Nephron progenitor cell (in vitro differentiated cells): ENCODE measurements at places on chromosomes 1 and 21.

DNA sequence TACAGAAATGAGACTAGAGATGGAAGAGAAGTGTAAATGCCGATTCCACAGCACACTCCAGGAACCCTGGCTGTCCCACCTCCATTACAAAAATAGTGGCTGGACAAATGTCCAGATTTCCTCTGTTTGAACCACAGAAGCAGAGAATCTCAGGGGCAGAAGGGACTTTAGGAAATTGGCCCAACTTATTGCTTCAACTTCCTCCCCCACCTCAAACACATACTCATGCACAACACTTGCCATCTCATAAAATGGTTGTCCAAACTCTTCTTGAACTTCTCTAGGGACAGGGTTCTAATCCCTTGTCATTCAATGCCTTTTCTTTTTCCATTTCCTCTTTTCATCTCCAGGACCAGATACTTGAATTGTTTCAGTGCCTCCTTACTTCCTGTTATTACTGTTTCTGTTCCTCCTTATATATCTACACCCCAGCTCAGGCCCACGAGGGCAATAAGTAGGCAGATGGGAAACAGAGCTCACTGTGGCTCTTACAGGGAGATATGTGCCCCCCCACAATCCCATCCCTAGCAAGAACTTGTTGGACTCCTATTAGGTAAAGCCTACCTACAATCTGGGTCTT is 8.5 kb upstream of the B4GALT3 start:
- no peak for DNase-seq
- H3K27ac ChIP-seq = no peak overlapping the region
- no peak overlapping the region for H3K4me3 ChIP-seq
- H3K36me3 ChIP-seq = no peaks in the 10 kb centered on the region
- H3K4me1 ChIP-seq = peaks cover 11% of the 10 kb centered on the region
- peaks cover 28% of the 10 kb centered on the region for H3K27me3 ChIP-seq

- no peak overlapping the region for H3K27ac ChIP-seq
- no peak overlapping the region for H3K4me3 ChIP-seq
- no peaks in the 10 kb centered on the region for H3K27me3 ChIP-seq
- H3K36me3 ChIP-seq = peaks cover 68% of the 10 kb centered on the region
- DNase-seq = no peak
Measured at GRCh38 chr1:222991908-222992307, 151.1 kb downstream of the TLR5 start.

GRCh38 chr1:88935522-88936222 is 44.3 kb upstream of the GTF2B start:
- DNase-seq = no peak
- H3K27ac ChIP-seq = no peak overlapping the region
- no peak overlapping the region for H3K4me3 ChIP-seq
- H3K36me3 ChIP-seq = peaks cover 84% of the 10 kb centered on the region
- no peaks in the 10 kb centered on the region for H3K27me3 ChIP-seq

DNA sequence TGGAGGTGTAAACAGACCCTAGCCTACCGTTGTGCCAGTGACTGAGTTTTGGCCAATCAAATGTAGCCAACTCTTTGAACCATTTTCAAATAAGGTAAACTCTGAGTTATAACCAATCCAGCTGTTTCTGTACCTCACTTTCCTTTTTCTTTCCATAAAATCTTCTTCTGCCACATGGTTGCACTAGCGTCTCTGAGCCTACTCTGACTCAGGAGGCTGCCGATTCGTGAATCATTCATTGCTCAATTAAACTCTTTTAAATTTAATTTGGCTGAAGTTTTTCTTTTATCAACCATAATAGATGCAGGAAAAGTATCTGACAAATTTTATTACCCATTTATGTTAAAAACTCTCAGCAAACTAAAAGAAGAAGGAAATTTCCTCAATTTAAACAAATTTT is 111.5 kb upstream of the LYPLAL1 start:
- no peak for DNase-seq
- no peaks in the 10 kb centered on the region for H3K36me3 ChIP-seq
- no peak overlapping the region for H3K27ac ChIP-seq
- no peak overlapping the region for H3K4me3 ChIP-seq
